HTR-8/SVneo (cell line): ENCODE measurements at places on chromosomes 16 and 17.

DNA sequence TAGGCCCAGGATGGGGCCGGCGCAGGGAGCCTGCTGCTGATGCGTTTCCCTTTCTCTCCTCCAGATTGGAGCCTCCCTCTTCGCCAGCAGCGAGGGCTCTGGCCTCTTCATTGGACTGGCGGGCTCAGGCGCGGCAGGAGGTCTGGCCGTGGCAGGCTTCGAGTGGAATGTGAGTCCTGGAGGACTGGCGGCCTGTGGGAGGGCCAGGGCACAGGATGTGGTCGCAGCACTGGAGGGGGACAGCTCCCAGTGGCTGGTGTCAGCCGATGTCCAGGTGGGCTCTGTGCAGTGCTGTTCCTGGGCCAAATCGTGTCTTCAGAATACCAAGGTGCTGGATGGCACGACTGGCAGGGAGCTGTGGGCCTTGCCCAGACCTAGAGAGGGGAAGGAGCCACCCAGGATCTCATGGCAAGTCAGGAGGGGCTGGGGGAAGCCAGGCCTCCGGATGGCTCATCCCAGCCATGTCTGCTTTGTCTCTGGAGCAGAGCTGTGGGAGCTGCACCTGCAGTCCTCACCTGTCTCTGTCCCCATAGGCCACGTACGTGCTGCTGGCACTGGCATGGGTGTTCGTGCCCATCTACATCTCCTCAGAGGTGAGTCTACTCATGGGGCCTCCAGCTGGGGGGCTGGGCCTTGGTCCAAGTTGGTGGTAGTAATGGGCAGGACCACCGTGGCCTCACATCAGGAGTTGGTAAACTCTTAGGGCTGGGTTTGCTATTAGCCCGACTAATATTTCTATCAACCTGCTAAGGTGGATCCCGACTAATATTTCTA is 7.3 kb downstream of the SLC5A10 start:
- DNase-seq = no peak

DNA sequence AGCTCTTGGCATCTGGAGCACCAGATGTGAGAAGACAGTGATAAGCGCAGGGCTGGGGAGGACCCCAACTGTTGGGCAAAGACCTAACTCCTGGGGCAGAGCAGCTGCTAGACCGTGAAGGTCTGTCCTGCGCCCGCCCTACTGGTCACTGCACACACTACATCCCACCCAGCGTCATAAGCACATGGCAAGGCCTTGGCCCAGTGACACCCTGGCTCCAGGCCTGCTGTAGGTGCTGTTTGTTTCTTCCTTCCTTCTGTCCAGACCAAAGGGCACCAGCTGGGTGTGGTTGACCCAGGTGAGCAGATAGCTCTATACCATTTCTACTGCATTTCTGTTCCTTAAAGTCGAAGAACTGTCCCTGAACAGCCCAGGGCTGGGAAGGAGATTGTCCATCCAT is 6.4 kb downstream of the TRPV3 start:
- no peak for DNase-seq

DNA sequence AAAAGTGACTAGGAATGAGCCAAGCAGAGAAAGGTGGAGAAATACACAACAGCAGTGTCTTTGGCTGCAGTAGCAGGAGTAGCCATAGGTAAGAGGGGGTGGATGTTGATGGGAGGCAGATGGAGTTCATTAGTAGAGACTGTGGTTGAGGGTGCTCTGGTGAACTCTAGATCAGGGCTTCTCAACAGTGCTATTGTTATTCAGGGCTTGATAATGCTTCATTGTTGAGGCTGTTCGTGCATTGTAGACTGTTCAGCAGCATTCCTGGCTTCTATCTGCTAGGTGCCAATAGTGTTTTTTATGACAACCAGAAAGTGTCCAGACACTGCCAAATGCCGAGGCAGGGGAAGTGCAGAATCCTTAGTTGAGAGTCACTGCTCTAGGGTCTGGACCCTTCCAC is 3.6 kb downstream of the ALKBH5 start:
- DNase-seq = no peak

- no peak for DNase-seq
Observed at GRCh38 chr16:30382111-30382881, at the start of gene SEPTIN1. TSS of gene SEPTIN1 (minus strand) at chr16:30382561. CDS start at chr16:30382542, 19 bp downstream.

DNA sequence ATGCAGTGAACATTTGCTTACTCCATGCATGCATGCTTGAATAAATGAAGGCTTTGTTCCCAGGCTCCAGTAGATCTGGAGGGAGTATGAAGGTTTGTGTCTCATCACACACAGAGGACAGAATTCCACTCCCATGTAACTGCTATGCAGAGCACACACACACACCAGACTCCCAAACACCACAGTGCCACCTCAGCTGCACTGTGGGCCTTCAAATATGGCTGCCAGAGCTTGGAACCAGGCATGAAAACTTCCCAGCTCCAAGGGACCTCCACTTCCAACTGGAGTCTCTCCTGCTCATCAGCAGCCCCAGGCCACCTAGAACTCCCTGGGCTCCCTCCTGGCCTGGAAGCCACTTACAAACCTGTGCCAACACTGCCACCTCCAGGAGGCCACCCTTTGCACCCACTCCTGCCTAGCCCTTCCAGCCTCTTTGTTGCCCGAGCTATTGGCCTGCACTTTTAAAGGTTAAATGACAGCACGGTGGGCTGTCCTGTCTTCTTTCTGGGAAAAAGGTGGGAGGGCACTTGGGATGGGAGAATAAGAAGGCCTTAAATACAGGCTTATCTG is 151.2 kb downstream of the ZNF423 start:
- DNase-seq = no peak

DNA sequence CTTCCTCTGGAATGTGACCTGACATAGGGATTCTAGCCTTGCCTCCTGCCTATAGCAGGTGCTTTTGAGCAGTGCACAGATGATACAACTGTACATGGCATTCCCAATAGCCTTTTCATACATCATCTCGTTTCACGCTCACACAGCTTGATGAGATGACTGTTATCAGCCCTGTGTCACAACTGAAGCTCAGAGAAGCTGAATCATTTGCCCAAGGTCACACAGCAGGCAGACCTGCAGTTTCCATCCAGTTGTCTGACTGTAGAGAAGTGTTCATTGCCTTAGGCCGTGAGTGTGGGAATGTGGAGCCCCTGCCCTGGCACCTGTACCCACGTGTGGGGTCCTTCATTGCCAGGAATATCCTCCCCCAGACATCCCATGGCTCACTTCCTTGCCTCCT is 20.1 kb downstream of the WFDC1 start:
- no peak for DNase-seq

DNA sequence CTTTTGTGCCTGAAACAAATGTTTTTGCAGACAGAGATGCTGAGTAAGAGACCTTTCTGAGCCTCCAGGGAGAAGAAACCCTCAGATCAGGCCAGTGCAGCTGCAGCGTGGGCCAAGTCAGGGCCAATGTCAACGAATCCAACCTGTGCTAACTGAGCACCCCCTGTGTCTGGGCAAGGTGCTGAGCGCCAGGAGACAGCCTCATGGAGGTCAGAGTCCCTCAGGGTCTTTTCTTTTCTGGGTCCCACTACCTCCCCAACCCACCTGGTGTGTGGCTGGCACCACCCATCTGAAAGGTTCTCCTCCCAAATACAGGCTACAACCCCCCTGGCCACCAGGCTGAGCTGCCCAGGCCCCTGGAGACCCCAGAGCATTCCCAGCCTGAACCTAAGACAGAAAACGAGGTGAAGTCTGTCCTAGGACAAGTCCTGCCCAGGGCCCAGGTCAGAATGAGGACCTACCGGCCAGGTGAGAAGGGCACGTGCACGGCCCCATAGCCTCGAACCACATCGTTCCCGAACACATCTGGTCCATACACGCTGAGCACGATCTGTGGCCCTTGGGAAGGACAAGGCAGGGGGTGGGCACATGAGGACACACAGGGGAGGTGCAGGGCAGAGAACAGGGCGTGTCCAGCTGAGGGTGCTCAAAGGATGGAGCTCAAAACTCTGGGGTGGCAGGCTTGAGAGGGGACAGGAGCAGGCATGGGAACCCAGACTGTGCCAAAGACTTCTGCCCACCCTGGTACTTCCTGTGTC is 15.0 kb downstream of the B9D1 start:
- DNase-seq = no peak

DNA sequence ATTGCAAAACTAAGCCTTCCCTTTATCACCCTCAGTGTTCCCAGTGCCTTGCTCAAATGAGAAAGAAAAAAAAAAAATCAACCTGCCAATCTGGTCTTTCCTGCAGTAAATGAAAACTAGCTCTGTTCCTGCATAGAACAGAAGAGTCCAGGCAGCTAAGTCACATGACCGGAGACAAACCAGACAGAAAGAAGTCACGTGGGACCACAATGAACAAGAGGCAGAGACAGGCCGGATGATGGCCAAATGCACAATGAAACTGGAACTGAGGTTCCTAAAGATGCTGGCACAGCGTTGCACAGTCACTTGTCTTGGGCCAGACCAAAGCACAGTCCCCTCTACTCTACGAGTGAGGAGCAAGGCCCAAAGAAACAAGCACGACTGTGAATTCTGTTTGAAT is 172.5 kb downstream of the GRIN2A start:
- no peak for DNase-seq
